Activated naive CD8-positive, alpha-beta T cell treated with anti-CD3 and anti-CD28 coated beads, Interleukin-2, amount 10 ng/mL, durations not matched to agents 7 days and 5 days (primary cell): ENCODE measurements at places on chromosomes 6 and 20.

GRCh38 chr6:107658920-107659865 lies 164.9 kb downstream of the SCML4 start:
- H3K4me1 ChIP-seq = peaks cover 53% of the 10 kb centered on the region
- no peak for DNase-seq
- H3K27me3 ChIP-seq = peaks cover 3% of the 10 kb centered on the region
- peak overlapping the region; percentile 96 for H3K27ac ChIP-seq

GRCh38 chr20:19832875-19833274 lies 74.8 kb downstream of the RIN2 start:
- H3K4me1 ChIP-seq = peaks cover 14% of the 10 kb centered on the region
- no peaks in the 10 kb centered on the region for H3K36me3 ChIP-seq
- H3K4me3 ChIP-seq = no peak overlapping the region
- H3K27ac ChIP-seq = no peak overlapping the region

DNA sequence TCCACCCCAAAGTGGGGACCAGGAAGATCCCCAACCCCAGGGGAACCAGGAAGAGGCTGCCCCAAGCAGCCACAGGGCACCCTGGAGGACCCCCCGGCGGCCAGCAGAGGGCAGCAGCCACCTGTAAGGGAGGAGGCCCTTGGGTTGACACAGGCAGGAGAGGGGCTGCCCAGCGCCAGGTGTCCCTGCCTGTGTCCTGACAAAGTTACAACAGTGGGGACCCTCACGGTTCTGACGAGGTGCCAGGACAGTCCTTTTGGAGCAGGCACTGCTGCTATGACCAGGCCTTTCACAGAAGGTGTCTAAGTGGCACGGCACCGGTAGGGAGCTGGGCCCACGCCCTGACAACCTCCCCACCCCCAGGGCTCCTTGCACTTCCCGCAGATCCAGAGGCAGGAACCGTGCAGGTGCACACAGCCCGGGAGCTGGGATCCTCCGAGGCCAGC lies 176.7 kb downstream of the BMP7 start:
- no peaks in the 10 kb centered on the region for H3K36me3 ChIP-seq
- peaks cover 4% of the 10 kb centered on the region for H3K4me1 ChIP-seq
- H3K27me3 ChIP-seq = peaks cover 7% of the 10 kb centered on the region
- DNase-seq = peak; percentile 81

GRCh38 chr6:52503851-52504781 lies 72.7 kb downstream of the TRAM2 start:
- no peaks in the 10 kb centered on the region for H3K27me3 ChIP-seq
- no peak overlapping the region for H3K4me3 ChIP-seq
- DNase-seq = no peak
- no peaks in the 10 kb centered on the region for H3K36me3 ChIP-seq

GRCh38 chr6:43014434-43014909 lies 423 bp downstream of the KLHDC3 start:
- DNase-seq = no peak
- H3K4me1 ChIP-seq = peaks cover 41% of the 10 kb centered on the region
- H3K27ac ChIP-seq = peak overlapping the region; percentile 92
- H3K27me3 ChIP-seq = no peaks in the 10 kb centered on the region

DNA sequence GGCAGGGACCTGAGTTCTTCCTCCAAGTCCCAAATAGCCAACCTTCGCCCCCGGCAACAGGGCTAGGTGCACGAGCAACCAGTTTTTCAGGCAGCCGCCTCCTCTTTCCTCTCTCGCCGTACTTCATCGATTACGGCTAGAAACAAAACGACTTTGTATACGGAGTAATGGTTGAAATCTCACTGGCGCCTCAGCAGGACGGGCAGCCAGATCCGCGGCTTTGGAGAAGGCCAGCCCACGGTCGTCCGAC lies 333 bp upstream of the SMIM13 start:
- H3K27me3 ChIP-seq = no peaks in the 10 kb centered on the region
- H3K4me1 ChIP-seq = peaks cover 21% of the 10 kb centered on the region
- no peak for DNase-seq
- H3K36me3 ChIP-seq = peaks cover 3% of the 10 kb centered on the region

GRCh38 chr6:55825402-55826051 lies 49.9 kb downstream of the BMP5 start:
- H3K4me1 ChIP-seq = no peaks in the 10 kb centered on the region
- H3K27ac ChIP-seq = no peak overlapping the region
- no peak for DNase-seq
- no peak overlapping the region for H3K4me3 ChIP-seq
- no peaks in the 10 kb centered on the region for H3K36me3 ChIP-seq

GRCh38 chr20:60502881-60503280 lies 544.7 kb downstream of the CDH26 start:
- H3K4me1 ChIP-seq = no peaks in the 10 kb centered on the region
- H3K4me3 ChIP-seq = no peak overlapping the region
- H3K36me3 ChIP-seq = no peaks in the 10 kb centered on the region
- H3K27me3 ChIP-seq = peaks cover 2% of the 10 kb centered on the region
- no peak for DNase-seq

- H3K27me3 ChIP-seq = no peaks in the 10 kb centered on the region
- peaks cover 37% of the 10 kb centered on the region for H3K36me3 ChIP-seq
- DNase-seq = no peak
- peaks cover 12% of the 10 kb centered on the region for H3K4me1 ChIP-seq
- H3K27ac ChIP-seq = no peak overlapping the region
- H3K4me3 ChIP-seq = no peak overlapping the region
Observed at GRCh38 chr20:387520-387919, 7.0 kb downstream of the TRIB3 start.

DNA sequence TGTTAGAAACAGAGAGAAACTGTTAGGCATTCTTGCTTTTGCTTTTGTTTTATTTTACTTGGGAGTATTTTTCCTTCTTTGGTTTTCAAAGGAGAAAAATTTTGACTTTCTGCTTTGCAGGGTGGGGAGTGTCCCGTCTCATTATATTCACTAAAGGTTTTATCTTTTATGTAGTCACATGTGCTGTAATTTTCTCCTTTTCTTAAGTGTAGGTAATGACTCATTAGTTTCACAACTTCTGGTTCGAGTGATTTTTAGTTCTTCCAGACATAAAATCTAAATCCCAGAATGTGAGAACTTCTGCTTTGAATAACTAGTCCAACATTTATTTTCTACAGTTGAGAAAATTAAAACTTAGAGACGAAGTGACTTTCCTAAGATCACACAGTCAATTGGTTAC lies 37.7 kb downstream of the ADGRF1 start:
- H3K27ac ChIP-seq = no peak overlapping the region
- H3K4me1 ChIP-seq = no peaks in the 10 kb centered on the region
- H3K27me3 ChIP-seq = no peaks in the 10 kb centered on the region
- no peak overlapping the region for H3K4me3 ChIP-seq

GRCh38 chr6:127177923-127178231 lies 59.4 kb downstream of the RSPO3 start:
- peaks cover 15% of the 10 kb centered on the region for H3K27me3 ChIP-seq
- no peak for DNase-seq
- H3K36me3 ChIP-seq = no peaks in the 10 kb centered on the region
- no peaks in the 10 kb centered on the region for H3K4me1 ChIP-seq
- H3K4me3 ChIP-seq = no peak overlapping the region

GRCh38 chr20:24560571-24561491 lies 91.4 kb downstream of the SYNDIG1 start:
- no peak overlapping the region for H3K27ac ChIP-seq
- DNase-seq = no peak
- no peaks in the 10 kb centered on the region for H3K4me1 ChIP-seq

DNA sequence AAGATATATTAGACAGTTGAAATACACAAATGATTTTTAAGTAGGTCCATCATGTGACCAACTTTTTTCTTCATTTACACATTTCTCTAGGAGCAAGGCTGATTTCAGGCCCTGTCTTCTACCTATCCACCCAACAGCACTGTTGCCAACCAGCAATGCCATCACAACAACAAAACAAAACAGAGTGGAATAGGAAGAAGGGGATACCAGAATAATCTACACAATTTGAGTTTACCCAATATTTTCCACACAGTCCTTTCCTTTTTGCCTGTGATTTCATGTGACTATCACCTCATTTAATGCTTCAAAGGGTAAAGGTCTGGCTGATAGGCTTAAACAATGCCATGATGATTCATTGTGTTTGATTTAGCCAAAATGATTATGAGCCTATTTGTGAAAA lies 94.9 kb downstream of the MTFR2 start:
- no peak overlapping the region for H3K27ac ChIP-seq
- H3K36me3 ChIP-seq = no peaks in the 10 kb centered on the region
- no peak for DNase-seq
- H3K4me3 ChIP-seq = no peak overlapping the region

DNA sequence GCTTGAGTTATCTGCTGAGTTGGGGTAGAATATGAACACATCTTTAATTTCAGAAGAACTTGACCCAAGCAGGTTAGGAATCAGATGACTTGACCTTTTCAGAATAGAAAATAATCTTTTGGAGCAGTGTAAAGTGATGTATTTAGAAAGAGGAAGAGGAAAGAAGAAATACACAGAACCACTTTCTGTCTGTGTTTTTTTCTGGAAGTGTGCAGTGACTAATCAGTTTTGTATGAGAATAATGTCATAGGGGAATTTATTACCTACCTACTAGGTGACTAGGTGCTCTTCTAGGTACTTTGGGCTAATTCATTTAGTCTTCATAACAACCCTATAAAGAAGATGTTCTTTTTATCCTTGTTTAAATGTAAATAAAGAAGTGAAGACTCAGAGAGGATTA lies 3.0 kb downstream of the PPP1R14C start:
- H3K27ac ChIP-seq = no peak overlapping the region
- no peak for DNase-seq
- H3K4me3 ChIP-seq = no peak overlapping the region
- H3K4me1 ChIP-seq = peaks cover 5% of the 10 kb centered on the region
- H3K27me3 ChIP-seq = peaks cover 81% of the 10 kb centered on the region

GRCh38 chr6:39228111-39228971 lies 934 bp downstream of the KCNK5 start:
- H3K4me3 ChIP-seq = peak overlapping the region; percentile 85
- peaks cover 50% of the 10 kb centered on the region for H3K4me1 ChIP-seq
- no peak for DNase-seq
- peaks cover 3% of the 10 kb centered on the region for H3K27me3 ChIP-seq
- H3K36me3 ChIP-seq = peaks cover 14% of the 10 kb centered on the region

- peaks cover 7% of the 10 kb centered on the region for H3K4me1 ChIP-seq
- DNase-seq = no peak
- H3K36me3 ChIP-seq = no peaks in the 10 kb centered on the region
- H3K27me3 ChIP-seq = peaks cover 25% of the 10 kb centered on the region
- no peak overlapping the region for H3K4me3 ChIP-seq
- no peak overlapping the region for H3K27ac ChIP-seq
Observed at GRCh38 chr20:50983321-50983720, 24.7 kb downstream of the MOCS3 start.

- H3K27me3 ChIP-seq = no peaks in the 10 kb centered on the region
- H3K4me3 ChIP-seq = peak overlapping the region; percentile 80
- peaks cover 6% of the 10 kb centered on the region for H3K36me3 ChIP-seq
- H3K27ac ChIP-seq = peak overlapping the region; percentile 90
Observed at GRCh38 chr20:54078296-54078984, 8.0 kb upstream of the BCAS1 start.

GRCh38 chr6:53691667-53692133 lies 26.1 kb upstream of the KLHL31 start:
- H3K4me3 ChIP-seq = no peak overlapping the region
- H3K27me3 ChIP-seq = peaks cover 15% of the 10 kb centered on the region
- no peaks in the 10 kb centered on the region for H3K36me3 ChIP-seq
- no peak overlapping the region for H3K27ac ChIP-seq

DNA sequence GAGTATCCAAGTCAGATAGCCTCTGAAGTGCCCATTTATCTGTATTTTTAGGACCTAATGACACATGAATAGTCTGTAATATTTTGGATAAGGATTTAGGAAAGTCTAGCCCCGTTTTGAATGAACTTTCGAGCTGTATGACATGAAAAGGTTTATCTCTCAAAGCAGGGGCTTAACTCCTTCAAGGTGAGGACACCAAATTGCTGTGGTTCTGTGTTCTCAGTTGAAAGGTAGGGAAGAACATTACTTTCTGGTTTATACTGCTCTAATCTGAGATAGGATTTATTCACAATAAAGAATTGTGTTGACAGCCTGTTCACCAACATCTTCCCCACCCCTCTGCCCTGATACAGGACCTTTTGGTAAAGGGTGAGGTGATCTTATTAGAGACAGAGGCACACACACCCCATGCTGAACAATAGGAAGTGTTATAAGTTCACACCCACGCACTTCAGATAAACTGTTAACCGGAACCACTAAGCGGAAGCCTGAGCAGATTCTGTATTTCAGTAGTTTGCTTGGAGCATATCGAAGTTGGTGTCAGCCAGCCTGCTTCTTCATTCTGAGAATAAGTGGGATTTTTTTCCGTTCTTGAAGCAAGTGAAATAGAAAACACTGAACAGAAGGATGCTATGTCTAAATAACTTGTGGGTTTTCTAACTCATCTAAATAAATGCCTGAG lies 223.3 kb downstream of the TMEM242 start:
- peak overlapping the region; percentile 51 for H3K4me3 ChIP-seq
- H3K36me3 ChIP-seq = peaks cover 13% of the 10 kb centered on the region
- DNase-seq = no peak
- H3K27ac ChIP-seq = peak overlapping the region; percentile 58
- peaks cover 17% of the 10 kb centered on the region for H3K4me1 ChIP-seq

DNA sequence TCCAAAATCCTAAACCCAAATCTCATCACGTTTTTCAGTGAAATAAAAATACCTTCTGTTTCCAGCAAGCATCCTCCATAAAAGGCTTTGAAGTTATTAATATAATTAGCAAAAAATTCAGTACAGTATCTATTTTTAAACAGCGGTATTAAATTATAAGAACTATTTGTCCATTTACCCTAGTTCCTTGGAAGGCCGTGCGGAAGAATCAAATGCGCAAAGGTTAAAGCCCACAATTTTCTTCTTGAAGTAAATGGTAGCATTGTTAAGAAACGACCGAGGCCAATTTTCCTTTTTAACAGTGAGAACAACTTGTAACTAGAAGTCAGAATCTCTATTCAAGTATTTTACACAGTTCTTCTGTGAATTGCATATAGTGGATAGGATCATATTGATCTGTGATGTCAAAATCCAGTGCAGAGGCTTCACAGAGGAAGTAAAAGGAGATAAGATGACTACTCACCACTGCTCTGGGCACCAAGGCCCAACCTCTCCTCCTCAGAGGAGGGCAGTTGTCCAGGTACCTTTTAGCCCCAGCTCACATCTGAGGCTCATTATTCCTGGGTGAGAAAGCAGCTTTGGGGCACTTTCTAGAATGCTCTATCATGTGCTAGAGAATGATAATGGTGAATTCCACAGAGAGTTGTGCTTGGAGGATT lies 36.3 kb downstream of the TNFAIP3 start:
- no peak for DNase-seq
- peaks cover 30% of the 10 kb centered on the region for H3K4me1 ChIP-seq
- no peak overlapping the region for H3K4me3 ChIP-seq
- H3K27ac ChIP-seq = peak overlapping the region; percentile 26

GRCh38 chr6:11473008-11473740 lies 64.4 kb upstream of the TMEM170B start:
- no peaks in the 10 kb centered on the region for H3K4me1 ChIP-seq
- H3K4me3 ChIP-seq = no peak overlapping the region
- H3K27ac ChIP-seq = no peak overlapping the region
- DNase-seq = no peak
- peaks cover 17% of the 10 kb centered on the region for H3K27me3 ChIP-seq

GRCh38 chr20:46023999-46024398 lies 5.0 kb upstream of the SLC12A5 start:
- no peaks in the 10 kb centered on the region for H3K36me3 ChIP-seq
- H3K27me3 ChIP-seq = peaks cover 36% of the 10 kb centered on the region
- H3K27ac ChIP-seq = no peak overlapping the region
